Activated gamma-delta T cell treated with Interleukin-2 at 50 U/mL for 16 hours (primary cell): ENCODE measurements at places on chromosomes 5 and 9.

DNA sequence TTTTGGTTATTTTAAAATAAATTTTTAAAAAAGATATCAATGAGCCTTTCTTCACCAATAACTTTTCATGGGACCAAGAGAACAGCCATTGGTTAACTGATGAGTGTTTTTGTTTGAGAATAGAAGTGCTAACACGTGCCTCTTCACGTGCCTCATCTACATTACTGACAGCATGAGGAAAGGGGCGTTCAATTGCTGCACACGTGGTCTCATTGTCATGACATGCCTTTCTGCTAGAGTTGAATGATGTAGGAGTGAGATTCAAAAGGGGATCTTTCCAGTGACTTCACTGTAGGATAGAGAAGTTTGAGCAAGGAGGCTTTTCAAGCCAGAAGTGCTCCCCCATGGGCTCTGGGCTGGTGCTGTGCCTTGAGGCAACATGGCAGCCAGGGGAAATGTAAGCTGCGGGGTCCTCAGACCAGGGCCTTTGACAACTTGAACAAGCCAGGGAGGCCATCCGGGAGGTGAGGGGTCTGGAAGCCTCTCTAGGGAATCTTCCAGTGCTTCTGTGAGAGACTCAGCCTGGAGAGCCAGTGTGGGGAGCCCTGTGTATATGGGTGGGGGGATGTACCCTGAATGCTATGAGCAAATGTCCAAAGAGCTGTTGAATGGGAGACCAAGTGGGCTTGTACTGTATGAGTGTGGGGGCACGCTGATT, 51.2 kb upstream of the FSTL4 start:
- no peak for DNase-seq

GRCh38 chr5:131541762-131542161, 93.3 kb downstream of the RAPGEF6 start:
- DNase-seq: no peak

GRCh38 chr5:127813633-127814587, 110.7 kb downstream of the CCDC192 start:
- no peak for DNase-seq

- DNase-seq: no peak
These were observed 58.1 kb downstream of the PTPDC1 start for GRCh38 chr9:94142353-94142752.

DNA sequence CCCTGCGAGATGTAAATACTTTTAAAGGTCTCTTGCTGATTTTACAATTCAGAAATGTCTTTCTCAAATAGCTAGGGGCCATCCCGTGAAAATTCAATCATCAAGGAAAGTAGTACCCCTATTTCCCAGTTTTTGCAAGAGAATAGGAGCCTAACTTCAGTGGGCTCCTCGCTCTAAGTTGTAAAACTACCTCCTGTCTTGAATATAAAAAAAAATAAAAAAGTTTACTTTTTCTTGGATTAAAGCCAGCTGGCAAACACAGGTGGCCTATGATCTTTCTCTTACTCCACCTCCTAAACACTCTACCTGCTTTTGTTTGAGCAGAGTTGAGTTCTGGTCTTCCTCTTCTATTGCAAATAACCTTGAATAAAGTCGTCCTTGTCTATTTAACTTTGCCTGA, 79.4 kb downstream of the SLCO4C1 start:
- DNase-seq: no peak

DNA sequence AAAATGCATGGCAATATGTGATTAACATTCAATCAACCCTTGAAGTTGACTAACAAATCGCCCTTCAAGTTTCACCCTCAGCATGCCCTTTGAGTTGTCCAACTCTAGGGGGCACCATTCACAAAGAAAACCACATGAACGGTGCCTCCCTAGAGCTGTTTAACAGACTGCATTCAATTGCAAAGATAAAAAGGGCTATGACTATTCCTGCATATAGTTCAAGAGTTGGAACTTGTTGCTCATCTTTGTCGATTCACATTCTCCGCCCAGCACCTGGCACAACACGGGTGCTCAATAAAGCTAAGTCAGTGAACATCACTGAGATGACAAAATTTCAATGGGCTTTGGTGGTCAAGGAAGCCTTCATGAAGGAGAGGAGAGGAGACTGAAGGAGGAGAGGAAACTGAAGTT, 69.6 kb upstream of the SLC30A5 start:
- DNase-seq: no peak
